ENCODE measurements at places on chromosomes 6 and 20.

DNA sequence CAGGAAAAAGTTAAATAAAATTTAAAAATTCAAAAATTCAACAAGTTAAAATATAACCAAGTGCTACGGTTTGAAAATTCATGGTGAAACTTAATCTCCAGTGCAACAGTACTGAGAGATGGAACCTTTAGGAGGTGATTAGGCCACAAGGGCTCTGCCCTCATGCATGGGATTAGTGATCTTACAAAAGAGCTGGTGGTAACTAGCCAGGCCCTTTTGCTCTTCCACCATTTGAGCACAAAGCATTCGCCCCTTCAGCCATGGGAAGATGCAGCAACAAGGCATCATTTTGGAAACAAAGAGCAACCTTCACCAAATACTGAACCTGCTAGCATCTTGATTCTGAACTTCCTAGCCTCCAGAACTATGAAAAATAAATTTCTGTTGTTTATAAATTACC, 80.9 kb downstream of the RNGTT start:
- no peak for DNase-seq

DNA sequence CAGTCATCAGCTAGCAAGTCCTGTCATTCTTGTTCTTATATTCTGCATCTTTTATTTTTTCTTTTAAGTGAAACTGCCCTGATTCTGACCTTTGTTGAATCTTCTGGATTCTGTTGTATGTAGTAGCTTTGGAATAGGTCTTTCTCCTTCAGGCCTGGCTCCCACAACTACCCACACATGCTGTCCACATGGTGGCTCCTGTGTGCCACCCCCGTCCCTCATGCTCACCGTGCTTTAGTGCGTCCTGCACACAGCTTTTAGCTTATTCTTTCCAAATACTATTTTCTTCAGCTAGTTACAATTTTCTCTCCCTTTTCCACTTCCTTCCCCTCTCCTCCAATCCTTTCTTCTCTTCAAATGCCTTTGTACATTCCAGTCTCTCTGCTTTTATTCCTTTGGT, 61.8 kb downstream of the CTNNBL1 start:
- DNase-seq = no peak

DNA sequence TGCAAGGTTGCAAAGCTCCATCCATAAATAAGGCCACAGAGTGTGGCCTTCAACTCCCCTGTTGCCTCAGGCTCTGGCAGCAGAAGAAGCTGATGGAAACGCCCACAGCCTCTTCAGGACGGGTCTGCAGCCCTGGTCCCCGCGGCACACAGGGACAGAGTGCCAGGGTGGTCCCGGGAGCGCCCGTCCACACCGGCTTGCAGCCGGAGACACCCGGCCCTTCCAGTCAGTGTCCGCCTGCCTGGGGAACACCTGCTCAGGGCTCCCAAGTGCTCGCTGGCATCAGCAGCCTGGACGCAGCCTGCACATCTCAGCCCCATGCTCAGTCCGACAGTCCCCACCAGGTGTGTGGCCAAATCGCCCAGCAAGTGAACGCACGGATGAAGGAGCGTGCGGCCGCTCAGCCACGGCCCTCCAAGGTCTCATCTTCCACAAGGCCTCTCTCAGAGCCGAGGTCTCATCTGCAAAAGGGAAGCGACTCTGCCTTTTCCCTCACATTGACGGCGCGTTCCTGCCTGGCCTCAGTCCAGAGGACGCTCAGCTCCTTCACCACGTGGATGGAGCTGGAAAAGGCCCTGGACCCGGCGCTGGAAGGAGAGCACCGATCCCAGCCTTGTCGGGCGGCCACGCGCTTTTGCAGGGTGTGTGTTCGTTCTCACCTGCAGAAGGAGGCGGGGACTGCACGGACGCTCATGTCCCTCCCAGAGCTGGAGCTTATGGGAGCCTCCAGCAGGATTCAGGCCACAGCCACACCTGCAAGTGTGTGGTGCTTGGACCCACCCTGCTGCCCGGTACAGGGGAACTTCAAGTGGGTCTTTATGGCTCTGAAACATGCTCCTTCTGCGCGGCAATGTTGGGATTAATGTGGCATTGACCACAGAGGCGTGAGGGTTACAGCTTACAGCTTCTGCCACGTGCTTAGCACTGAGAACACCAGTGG, 180.4 kb downstream of the DLL1 start:
- no peak for DNase-seq

DNA sequence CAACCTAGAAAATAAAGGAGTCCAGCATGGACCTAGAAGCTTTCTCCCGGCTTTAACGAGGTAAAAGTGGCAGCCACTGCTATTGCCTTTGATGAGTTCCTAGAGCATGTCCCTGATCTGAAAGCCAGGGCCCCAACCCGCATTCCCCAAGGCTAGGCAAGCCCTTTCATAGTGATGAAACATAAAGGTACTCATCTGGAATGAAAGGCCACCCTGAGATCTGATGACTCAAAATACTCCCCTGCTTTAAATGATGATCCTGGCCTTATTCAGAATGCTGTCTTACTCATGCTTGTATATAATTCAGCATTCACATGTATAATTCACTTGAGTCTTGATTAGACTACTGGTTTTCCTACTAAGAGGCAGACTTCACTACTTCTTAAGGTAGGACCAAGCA, 21.3 kb downstream of the TTPAL start:
- no peak for DNase-seq

- no peak for DNase-seq
Observed at GRCh38 chr20:560680-561079, 17.1 kb upstream of the CSNK2A1 start.

GRCh38 chr6:17714879-17715851, 8.4 kb upstream of the NUP153 start:
- no peak for DNase-seq

- DNase-seq = no peak
Observed at GRCh38 chr6:158408013-158408412, 95.7 kb downstream of the TULP4 start.

- no peak for DNase-seq
Observed at GRCh38 chr20:55741801-55742200, 263.5 kb downstream of the CBLN4 start.

DNA sequence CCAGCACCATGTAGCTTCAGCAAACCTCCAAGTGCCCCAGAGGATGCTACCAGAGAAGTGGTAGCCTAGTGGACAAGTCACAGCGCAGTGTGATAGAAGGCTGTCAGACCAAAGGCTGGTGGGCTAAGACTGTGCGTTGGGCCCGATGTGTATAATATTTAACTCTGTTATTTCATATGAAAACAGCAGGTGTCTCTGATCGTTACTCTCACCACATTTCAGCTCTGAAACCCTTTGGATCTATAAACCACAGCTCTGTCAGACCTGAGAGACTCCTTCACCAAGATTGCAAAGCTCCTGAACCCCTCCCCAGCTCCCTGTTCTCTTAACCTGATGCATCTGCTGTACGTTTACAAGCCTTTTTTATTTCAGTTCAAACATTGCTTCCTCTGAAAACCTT, 43.8 kb downstream of the ISM1 start:
- no peak for DNase-seq

DNA sequence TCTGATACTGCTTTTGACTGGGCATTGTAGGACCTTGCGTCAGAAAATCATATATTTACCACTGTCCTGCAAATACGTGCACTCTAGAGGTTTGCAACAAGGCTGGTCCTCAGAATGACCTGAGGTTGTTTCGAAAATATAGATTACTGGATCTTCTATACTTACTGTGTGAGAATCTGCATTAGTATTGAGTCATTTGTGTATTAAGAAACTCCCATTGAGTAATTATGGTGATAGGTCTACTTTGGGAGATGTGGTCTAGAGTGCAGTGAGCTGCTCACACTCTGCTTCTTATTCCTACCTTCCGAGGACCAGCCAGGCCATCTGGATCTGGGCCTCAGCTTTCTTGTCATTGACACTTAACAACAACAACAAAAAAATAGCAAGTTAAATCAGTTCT, 9.6 kb downstream of the KLHL32 start:
- DNase-seq = no peak

DNA sequence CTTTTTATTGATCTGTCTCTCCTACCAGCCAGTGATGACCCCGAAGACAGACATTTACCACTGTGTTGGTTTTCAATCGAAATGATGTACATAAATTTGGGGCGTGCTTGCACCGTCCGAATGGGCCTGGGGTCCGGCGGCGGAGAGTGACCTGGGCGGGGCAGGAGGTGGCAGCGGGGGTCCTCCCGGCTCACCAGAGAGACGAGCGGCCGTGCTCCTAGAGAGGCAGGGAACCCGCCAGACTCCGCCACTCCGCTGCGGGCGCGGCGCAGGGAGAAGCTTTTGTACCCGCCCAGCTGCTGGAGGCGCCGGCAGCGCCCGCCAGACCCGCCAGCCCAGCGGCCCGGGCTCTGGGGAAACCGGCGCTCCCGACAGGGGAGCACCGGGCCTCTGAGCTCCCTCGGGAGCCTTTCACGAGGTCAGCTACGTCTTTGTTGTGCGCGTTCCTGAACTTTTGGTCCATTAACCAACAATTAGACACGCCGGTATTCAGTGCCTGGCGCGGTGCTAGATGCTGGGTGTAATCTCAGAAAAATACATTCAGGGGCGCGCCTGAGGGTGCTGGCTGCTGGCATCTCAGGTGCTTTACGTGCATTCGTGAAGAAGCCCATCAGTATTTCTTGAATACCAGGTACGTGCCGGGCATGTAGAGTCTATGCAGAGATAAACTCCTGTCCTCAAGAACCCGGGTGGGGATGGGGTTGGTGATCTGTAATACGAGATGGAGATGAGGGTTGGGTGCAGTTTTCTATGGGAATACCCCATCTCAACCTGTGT, at the start of gene PGBD1:
PGBD1 (plus strand) TSS at position 285 of the 777 bp plus-strand sequence. CDS start 2,242 bp downstream, outside the sequence.
- DNase-seq = peak; percentile 76

GRCh38 chr6:160461641-160462040, 113.5 kb downstream of the SLC22A3 start:
- no peak for DNase-seq

DNA sequence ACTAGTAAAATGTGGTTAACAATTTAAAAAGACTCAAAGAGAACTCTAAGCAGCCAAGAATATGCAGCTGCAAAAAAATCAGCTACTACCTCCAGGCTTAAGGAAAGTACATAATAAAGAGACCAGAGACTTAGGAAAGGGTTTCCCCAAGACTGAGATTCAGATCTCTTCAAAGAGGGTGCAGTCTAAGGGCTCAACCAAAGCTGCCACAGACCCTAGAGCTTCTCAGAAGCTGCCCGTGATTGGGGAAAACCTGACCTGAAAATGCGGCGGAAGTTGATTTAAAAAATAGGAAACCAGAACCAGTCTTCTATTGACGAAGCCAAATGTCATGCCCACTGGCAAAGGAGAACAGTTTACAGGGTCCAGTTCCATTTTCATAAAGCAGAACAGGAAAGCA, 516.8 kb upstream of the MARCKS start:
- DNase-seq = no peak

DNA sequence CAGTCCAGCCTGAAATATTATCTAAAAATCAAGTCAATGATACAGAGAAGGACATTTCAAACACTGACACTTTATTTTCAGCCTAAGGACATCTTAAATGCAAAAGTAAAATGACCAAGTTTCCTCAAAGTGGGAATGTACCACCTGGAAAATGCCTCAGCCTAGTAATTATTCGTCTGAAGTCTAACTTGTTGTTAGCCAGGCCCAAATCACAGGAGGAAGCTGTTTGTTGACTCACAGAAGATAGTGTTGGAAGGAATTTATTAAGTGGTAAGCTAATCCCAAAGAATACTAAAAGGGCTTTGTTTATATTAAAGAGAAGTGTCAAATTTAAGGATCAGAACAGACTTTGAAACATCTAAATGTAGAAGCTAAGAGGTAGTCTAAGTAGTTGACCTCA, 2.5 kb downstream of the PDE7B start:
- no peak for DNase-seq

GRCh38 chr6:40338306-40338705, 248.9 kb downstream of the LRFN2 start:
- no peak for DNase-seq

DNA sequence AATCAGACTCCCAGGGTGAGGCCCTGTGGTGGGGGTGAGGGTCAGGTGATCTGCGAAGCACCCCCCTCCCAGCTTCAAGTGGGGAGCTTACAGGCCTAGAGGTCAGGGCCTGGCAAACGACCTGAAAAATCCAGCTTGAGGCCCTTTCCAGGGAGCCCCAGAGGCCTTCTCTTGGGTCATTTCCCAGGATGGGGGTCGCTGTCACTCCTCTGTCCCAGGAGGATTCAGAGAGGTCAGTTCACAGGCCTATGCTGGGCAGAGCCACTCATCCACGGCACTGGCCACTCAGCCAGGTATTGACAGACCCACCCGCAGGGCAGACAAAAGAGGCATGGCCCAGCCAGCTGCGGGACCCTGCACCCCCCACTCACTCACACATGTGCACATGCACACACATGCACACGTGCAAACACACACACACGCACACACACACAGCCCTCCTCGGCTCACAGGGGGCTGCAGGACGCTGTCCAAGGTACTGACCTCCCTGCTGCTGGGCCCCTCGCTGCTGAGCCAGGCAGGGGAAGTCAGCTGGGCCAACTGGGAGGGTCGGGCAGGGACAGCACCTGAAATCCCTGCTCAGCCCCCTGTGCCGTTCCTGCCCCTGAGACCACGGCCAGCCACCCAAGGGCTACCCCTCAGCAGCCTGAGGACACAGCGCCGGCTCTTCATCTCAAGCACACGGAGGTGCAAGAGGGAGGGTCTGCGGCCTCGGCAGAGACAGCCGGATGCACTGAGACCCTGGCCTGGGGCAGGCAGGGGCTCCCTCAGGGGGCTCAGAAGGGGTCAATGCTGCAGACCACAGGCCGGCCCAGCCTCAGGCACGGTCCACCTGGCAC, 113.8 kb downstream of the TAF4 start:
- DNase-seq = no peak

DNA sequence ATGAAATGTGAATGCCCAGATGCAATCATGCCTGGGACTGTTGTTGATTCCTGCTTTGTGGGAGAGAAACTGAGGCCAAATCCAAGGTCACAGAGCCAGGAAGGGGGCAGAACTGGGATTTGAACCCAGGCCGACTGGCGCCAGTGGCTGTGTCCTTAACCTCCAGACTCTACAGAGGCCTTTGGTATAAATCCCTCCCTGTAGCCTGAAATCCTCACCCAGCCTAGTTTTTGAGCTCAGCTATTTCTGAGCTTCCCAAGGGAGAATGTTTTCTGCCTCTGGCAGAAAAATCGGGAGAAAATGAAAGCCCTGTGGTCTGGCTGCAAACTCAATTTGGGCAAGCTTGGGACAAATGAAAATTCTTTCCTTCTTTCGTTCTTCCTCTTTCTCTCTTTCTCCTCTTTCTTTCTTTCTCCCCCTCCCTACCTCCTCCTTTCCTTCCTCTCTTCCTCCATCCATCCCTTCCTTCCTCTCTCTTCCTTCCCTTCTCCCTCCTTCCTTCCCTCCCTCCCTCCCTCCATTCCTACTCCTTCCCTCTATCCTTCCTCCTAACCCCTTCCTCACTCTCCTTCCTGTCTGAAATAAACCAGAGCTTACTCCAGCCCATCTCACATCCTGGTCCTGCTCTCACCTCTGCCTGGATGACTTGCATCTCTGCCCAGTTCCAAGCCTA, 34.9 kb downstream of the SNAI1 start:
- no peak for DNase-seq

GRCh38 chr6:14142063-14142450, 24.5 kb downstream of the CD83 start:
- no peak for DNase-seq

Measured in NCI-H1930 (cell line).